ENCODE measurements at places on chromosomes 2 and 18.
A peak's percentile ranks its signal among the peaks of the same experiment; 100 is the strongest.

- DNase-seq = no peak
Observed at GRCh38 chr2:224565452-224566035, 19.6 kb downstream of the CUL3 start.

DNA sequence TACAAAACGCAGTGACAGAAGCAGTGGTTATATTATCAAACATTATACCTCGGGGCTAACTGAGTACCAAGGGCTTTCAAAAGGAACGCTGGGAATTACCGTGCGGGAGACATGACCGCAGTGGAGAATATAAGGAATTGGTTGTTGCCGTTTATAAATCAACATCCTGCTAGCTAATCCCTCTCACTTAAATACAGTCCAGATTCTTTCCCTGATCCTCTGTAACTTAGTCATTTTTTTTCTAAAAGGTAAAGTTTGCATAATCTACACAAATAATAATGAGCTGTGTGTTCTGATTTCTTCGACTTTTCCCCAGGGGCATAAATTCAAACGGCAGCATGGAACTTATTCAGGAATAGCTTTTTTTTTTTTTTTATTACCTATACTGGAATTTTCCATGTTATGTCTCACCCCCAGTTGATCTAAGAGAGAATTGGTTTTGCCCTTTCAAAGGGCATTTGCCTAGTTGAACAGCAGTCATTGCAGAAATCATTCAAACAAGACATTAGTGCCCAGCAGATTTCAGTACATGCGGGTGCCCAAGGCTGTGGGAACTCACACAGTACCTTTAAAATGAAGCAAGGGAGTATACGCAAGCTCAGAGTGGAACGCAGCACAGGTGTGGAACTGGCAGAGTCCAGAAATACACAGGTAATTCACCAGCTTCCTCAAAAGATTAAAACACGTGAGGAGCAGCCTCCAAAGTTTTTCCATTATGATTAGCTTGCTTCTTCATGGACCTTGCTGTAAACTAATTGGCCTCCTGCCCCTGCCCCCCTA lies 63.9 kb downstream of the SMIM21 start:
- DNase-seq = no peak

DNA sequence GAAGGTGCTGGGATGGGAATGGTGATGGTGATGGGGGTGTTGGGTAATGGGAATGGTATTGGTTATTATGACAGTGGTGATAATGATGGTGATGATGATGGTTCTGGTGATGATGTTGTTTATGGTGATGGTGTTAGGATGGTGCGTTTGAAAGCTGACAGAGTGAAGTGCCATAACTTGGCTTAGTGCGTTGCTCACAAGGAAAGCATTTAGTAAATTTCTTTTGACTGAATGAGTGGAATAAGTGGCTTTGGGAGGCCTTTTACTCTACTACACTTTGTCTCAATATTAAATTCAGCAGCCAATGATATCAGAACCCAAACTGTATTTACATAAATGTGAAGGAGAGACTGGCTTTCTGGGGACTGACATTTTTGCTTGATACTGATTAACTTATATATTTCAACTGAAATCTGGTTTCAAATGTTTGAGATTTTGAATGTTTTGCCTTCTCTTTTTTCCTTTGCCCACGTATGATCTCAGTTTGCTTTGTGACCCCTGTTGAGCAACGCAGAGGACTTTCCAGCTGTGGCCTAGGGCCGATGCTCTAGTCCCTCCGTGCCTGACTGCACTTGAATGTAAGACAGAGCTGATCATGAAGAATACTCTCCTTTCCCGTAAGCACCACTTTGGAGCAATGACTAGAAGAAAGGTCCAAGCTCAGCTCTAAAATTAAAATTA lies 128.5 kb upstream of the SH3BP4 start:
- peak; percentile 52 for DNase-seq

GRCh38 chr18:37668971-37669747 lies 103.6 kb upstream of the CELF4 start:
- DNase-seq = no peak

- no peak for DNase-seq
Observed at GRCh38 chr2:153416071-153416470, 62.5 kb downstream of the RPRM start.

- DNase-seq = no peak
Observed at GRCh38 chr18:75063196-75063595, 145.7 kb downstream of the PTGR3 start.

- no peak for DNase-seq
Observed at GRCh38 chr2:37244017-37244416, 12.6 kb downstream of the NDUFAF7 start.

DNA sequence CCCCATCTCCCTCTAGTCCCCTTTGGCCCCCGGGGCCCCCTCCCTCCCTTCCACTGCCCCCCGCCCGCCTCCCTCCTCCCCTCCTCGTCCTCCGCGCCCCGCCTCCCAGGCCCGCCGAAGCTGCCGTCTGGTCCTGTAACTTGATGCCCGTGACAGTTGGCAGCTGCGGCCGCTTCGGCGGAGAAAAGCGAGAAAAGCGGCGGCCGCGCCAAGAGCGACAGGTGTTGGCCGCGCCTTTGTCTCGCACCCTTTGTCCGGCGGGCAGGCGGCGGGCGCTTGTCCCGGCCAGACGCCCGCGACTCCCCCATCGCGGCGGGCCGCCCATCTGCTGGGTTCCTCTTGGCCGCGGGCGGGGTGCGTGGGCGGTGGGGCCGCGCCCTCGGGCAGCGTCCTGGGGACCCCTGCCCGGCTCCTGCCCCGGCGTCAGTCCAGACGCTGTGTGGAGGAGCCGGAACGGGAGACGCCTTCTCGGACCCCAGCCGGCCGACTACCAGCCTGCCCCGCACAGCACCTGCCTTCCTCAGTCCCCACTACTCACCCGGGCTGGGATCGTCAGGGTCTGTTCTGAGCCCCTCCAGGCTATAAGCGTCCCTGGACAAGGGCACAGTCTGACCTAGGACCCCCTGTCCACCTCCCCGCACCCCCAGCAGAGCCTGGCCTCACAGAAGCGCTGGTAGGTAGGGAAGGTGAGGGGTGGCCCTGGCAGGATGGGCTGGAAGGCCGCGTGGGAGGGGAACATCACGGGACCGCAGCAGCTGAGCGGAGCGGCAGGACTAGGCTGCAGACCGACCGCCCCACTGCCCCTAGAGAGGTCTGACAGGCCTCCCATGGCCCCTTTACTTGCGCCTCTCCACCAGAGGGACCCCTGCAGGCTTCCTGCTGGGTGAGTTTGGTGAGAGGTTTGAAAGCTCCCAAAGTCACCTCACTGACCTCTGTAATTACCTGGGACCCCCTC lies 1.2 kb upstream of the HES6 start:
- no peak for DNase-seq

GRCh38 chr2:38534746-38535403 lies 67.9 kb downstream of the HNRNPLL start:
- DNase-seq = no peak

DNA sequence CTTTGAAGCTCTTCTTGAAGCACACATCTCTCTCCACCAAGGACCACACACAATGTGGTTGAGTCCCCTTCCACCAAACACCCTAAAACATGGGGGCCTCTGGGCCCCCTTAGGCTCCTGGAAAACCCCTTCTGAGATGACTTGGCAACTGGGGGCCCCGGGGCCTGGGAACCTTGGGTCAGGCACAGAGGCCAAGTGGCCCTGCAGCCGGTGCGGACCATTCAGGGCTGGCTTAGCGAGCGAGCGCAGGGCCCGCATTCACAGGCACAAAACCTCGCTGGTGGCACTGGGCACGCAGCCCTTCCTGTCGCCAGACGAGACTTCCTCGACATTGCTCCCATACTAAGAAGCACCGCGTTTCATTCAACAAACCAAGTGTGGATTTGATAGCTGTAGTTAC lies 111.2 kb upstream of the ID2 start:
- no peak for DNase-seq

DNA sequence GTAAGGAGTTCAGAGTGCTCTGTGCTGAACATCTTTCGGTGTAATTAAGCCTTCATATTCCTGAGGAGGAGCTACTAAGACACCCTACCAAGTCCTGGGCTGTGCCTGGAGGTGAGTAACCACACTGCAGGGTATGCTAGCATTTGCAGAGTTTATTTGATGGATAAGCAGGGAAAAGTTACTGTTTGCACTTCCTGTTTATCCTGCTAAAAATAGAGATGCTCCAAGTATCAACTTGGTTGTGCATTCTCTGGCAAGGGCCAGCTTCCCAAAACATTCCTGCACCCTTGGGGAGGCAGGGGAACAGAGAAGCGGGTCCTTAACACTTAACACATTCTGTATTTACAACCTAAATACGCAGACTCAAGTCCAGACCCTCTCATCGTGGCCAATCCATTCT lies 49.8 kb downstream of the PARD6G start:
- no peak for DNase-seq

GRCh38 chr2:54424555-54425163 lies 31.5 kb upstream of the SPTBN1 start:
- no peak for DNase-seq

DNA sequence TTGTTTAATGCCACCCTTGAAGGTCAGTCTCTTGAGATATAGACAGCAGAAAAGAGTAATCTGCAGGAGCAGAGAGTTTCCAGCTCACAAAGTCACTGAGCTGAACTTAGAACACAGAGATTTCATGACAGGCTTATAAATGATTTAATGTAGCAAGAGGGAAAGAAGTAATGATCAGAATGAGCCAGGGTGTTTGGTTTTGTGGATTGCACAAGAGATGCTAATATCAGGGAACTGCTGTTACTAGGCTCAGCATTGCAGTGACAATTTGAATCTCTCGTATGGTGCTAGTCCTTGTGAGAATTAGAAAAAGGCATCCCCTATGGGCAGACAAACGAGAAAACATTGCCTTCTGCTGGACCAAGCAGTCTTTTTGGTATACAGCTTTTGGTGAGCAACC lies 61.7 kb upstream of the ITGB6 start:
- no peak for DNase-seq

DNA sequence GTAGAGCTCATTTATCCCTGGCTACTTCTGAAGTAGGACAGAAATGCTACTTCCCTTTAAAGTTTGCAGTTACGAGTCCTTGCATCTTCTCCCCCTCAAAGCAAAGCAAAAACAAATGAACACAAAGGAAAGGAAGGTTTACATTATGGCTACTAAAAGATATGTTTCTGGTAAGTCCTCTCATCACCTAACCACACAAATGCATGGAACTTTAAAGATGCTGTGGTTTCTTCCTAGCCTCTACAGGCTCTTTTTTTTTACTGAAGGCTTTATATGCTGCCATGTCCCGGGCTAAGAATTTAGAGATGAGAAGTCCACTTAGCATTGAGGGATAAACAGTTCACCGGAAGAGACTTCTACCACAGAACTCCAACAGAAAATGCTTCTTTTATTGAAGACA lies 291.2 kb downstream of the SS18 start:
- no peak for DNase-seq

DNA sequence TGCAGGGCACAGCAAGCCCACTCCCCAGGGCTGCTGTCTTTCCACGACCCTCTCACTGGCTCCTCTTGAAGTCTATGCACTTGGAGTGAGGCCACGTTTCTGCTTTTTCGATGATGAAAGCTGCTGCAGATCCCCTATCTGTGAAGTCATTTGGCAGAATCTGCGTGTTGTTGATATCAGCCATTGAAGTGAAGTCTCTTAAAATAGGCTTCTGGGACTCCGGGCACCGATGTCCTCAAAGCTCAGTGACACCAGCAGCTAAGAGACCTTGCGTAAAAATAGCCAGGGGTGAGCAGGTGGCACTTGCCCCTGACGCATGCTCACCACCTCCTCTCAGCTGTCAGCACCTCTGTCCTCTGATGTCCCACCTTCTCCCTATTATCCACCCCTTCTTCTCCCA lies 89.4 kb upstream of the FHL2 start:
- no peak for DNase-seq

- DNase-seq = no peak
Observed at GRCh38 chr2:118616432-118616831, 231.0 kb downstream of the EN1 start.

GRCh38 chr2:160220545-160221009 lies 20.5 kb upstream of the ITGB6 start:
- DNase-seq = no peak

DNA sequence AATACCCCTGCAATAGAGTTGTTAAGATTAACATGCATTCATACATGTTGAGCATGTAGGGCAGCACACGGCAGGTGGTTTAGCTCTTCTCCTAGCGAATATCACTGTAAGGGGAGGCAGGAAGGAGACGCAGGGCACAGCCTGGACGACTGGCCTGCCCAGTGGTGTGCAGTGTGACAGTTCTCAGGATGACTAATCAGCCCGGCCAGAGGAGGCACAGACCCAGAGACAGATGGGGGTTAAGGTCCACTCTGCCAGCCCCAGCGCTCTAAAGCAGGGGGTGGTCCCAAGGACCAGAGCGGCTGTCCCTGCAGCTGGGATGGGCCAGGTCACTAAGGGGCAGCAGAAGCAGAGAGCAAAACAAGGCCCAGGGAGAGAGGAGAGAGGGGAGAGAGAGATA lies 63.7 kb downstream of the RNF152 start:
- no peak for DNase-seq

DNA sequence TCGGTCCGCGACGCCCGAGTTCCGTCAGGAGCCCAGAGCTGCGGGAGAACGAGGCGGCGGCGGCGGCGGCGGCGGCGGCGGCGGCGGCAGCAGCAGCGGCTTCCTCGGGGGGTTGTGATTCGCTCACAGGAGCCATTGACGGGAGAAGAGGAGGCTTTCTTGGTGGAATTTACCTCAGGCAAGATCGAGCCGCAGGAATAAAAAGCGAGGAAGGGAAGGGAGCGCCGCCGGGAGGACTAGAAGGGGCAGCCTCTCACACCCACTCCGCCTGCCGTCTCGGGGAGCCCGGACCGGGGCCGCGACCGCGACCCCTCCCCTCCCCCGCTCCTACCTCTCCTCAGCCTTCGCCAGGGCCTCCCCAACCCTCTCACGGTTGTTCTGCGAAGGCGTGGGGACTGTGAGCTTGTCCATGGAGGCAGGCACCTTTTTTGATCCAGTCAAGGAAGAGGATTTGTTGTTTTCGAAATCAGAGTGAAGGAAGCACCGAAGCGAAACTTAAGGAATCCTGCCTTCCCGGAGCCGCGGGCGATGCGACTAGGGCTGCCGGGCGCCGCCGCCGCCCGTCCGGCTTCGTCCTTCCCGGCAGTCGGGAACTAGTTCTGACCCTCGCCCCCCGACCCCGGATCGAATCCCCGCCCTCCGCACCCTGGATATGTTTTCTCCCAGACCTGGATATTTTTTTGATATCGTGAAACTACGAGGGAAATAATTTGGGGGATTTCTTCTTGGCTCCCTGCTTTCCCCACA lies 506 bp downstream of the BMPR2 start:
- DNase-seq = no peak

GRCh38 chr2:32442020-32442467 lies 85.2 kb downstream of the BIRC6 start:
- DNase-seq = no peak

GRCh38 chr2:239220981-239221396 lies 179.8 kb downstream of the HDAC4 start:
- DNase-seq = no peak

- DNase-seq = no peak
Observed at GRCh38 chr2:239165206-239165831, 235.5 kb downstream of the HDAC4 start.

DNA sequence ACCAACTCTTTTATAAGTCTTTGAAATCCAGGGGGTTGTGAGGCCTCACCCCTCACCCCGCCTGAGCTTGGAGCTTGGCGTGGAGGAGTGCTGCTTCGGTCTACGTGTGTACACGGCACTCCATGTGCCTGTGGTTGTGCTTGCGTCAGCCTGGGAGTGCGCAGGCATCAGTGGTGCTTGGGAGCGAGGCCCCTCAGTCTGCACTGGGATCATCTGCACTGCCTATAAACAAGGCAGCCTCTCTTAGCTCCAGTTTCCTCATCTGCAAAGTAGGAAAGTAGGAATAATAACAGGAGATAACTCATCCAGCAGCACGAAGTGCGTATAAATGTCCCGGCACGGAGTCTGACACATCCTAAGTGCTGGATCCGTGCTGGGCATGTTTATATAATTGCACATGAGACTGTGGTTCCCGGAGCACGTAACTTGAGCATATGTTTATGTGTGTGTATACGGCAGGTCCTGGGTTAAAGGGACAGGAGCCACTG lies 1.2 kb downstream of the GYPC start:
- DNase-seq = peak; percentile 86

All from smooth muscle cell of the brain vasculature (primary cell).